ENCODE measurements at places on chromosomes 1 and 21.
A peak's percentile ranks its signal among the peaks of the same experiment; 100 is the strongest.

- no peak for DNase-seq
These were observed 38.7 kb downstream of the MIA3 start for GRCh38 chr1:222656391-222657155.

DNA sequence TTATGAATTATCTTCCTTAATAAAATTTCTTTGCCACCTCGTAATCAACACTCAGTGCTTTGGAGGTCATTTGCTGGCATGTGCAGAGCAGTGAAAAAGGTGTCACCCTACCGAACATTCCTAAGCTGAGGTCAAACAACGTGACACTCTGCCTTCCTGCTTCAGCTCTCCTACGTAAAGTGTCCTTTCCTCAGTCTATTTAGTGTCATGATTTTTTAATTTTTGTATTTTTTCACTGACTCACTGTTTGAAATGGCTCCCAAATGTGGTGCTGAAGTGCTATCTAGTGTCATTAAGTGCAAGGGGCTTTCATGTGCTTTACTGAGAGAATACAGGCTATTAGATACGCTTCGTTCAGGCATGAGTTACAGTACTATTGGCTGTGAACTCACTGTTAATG lies 37.0 kb upstream of the ITPKB start:
- DNase-seq: no peak

GRCh38 chr1:188817814-188818213 lies 1659.8 kb downstream of the BRINP3 start:
- no peak for DNase-seq

DNA sequence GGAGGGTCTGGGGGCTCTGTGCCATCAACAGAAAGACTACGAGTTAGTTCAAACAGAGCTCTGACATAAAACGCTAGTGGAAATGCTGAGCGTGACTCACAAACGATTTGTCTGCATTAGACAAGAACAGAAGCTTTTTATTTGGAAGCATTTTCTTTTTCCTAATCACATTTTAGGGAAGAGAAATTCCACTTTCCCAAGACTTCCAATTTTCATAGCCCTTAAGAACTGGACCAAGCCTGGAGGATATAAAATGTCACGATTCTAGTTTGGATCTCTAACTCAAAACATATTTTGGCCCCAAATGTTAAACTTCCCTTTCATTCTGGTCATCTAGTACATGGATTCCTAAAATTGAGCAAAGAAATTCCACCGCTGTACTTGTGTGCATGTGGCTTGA lies 320.0 kb downstream of the PCP4 start:
- DNase-seq: no peak

DNA sequence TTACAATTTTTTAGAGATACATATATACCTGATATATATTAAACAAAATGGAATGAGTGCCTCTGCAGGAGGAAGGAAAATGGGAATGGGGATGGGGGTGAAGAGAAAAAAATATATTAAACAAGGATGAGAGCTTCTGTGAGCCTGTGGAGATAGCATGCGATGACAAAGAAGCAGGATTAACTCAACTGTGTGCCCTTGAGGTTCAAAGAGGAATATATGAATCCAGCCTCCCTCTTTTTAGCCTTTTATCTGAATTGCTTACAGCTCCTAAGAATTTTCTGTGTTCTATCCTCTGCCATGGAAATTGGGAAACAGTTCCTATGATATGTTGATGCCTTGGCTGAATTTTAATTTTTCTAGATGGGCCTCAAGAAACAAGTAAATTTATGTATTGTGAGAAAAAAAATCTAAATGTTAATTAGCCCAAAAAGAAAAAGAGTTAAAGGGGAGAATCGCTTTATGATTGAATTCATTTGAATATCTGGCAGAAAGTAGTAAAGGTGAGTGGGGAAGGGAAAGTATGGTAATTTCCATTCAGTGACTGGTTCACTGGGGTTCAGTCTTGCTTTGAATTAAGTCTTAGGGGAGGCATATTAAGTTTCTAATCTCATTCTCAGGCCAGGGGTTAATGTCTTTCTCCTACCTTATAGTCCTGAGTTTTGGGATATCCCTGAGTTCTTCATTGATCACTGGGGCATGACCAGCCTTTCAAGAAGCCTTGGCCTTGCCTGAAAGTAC lies 106.3 kb upstream of the HMCN1 start:
- no peak for DNase-seq

DNA sequence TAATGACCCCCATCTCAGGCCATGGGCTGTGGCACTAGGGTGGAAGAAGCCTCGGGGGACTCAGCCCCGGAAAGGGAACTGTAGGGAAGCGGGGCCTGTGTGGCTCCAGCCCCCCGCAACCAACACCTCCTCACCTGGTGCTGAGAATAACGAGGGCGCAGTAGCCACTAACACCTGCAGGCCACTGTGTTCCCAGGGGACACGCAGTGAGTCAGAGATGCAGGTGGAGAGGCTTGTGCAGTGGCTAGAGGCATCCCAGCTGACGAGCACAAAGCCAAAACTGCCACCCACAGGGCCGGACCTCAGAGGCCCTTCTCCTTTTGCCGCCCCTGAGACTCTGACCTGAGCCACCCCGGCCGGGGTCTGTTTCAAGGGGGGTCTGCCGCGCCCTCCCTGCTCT lies 33.5 kb upstream of the CCDC27 start:
- DNase-seq: no peak

DNA sequence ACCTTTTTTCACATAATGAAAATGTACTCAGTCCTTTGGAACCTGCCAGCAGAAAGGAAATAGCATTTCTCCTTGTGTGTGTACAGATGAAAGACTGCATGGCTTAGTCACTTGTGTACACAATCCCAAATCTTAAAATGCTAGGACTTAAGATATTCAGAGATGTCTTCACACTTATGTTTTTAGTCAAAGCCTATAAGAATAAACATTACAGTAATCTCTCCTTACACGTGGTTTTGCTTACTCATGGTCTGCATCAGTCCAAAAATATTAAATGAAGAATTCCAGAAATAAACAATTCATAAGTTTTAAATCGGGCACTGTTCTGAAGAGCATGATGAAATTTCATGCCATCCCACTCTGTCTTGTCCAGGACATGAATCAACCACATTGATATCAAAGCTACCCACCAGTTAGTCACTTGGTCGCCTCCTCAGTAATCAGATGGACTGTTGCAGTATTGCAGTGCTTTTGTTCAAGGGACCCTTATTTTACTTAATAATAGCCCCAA lies 75.7 kb upstream of the RRP15 start:
- peak; percentile 82 for DNase-seq

- DNase-seq: no peak
These were observed 12.8 kb downstream of the TNNI3K start for GRCh38 chr1:74247881-74248528.

DNA sequence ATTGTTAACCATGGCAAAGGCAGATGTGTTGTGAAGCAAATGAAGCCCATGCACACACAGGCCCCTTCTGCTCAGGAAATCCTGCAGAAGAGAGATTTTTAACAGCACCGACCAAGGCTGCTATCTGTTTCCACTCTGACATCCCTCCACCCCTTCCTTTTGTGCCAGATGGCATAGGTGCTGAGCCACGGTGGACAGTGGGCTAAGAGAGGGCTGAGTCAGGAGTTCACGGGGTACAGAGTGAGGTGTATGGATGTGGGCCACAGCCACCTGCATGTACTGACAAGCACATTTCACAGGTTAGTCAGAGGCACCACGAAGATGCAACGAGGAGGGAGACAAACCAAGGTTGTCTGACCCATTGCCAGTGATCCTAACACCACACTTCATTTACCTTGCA lies 9.5 kb downstream of the RSPH1 start:
- no peak for DNase-seq

GRCh38 chr1:112504661-112505399 lies 3.9 kb upstream of the WNT2B start:
- no peak for DNase-seq

- peak; percentile 52 for DNase-seq
These were observed 64.0 kb upstream of the KCNK2 start for GRCh38 chr1:215018555-215018954.

GRCh38 chr1:226034482-226034881 lies 28.0 kb upstream of the H3-3A start:
- peak; percentile 100 for DNase-seq

DNA sequence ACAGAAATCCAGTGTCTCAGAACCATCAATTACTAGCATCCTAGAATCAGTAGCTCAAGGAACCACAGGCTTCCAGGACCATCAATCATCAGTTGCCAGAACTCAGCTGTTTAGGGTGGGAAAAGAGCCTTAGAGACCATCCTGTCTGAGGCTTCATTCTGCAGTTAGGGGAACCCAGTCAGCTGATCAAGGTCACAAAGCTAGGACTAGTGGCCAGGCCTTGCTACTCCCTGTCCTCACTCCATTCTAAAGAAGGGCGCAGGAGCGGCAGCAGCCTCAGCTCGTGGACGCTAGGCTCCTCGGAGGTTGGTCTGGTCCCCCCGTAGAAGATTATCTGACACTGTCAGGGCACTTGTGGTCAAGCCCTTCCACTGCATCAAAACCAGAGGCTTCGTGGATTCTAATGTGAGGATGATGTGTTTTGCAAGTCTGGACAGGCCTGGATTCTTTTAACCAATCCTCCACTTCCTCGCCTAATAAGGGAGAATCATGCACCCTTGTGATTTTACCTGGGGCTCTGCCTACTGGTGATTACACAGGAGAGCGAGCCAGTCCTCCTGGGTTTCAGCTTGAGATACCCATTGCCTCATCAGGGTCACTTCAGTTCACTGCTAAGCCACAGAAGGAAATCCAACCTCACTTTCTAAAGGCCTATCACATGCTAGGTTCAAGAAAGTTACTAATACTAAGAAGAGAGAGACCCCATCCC lies 41.7 kb upstream of the IFFO2 start:
- no peak for DNase-seq

- DNase-seq: peak; percentile 88
These were observed 16.1 kb upstream of the LRRC8D start for GRCh38 chr1:89804642-89805237.

- no peak for DNase-seq
These were observed 104.2 kb upstream of the BARHL2 start for GRCh38 chr1:90821152-90821787.

DNA sequence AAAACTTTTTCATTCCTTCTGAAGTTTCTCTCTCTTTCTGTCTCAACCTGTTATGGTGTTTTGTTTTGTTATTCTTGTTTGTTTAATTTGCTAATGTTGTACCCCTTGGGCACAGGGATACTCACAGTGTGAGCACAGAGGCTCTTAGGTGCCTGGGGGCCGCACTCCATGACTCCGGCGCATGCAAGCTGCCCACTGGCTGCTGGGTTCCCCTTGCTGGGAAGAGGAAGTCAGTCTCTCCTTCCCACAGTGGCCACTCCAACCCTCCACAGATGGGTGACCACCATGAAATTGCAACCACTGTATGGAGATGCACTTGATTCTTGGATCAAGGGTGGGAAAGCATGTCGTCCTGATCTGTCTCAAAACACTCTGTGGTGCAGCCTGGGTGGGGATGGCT lies 4.6 kb upstream of the CD1A start:
- DNase-seq: no peak

DNA sequence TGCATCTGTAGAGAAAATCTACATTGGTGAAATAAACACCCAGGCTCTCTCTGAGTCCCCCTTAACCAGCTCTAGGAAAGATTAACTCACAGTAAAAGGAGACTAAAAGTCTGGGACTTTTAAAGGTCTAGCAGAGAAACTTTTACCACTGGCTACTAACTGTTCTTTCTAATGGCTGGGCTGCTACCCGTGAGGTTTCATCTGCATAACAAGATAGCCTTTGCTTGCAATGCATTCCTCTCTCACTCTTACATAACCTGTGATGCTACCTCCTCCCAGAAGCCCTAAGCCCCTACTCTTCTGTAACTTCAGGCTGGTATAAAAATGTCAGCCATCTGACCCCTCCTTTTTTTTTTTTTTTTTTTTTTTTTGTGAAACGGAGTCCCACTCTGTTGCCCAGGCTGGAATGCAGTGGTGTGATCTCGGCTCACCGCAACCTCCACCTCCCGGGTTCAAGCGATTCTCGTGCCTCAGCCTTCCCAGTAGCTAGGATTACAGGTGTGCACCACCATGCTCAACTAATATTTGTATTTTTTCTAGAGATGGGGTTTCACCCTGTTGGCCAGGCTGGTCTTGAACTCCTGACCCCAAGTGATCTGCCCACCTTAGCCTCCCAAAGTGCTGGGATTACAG lies 344.2 kb downstream of the RGS7 start:
- DNase-seq: no peak

DNA sequence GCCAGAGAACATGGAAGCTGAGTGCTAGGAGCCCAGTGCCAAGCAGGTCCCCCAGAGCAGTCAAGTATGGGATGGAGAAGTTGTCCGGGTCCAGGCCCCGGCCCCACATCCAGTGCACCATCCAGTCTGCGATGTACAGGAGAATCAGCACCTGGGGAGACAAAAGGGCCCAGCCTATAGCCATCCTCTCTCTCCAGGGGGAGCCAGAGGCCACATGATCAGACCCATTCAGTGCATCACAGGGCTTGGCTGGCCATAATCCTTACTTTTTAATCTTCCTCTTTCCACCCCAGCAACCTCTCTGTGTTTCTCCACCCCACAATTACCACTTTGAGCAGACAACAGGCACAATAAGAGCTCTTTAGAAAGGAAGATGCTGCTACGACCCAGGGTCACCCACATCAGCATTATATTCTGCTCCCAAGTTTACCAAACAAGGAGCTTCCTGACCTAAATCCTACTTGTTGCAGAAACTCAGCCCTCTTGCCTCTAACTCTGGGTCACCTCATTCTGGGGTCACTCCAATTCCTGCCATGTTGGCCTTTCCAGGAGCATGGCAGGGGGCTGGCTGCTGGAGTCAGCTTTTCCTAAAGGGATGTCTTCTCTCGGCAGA lies 16.4 kb upstream of the RAB29 start:
- DNase-seq: peak; percentile 64

DNA sequence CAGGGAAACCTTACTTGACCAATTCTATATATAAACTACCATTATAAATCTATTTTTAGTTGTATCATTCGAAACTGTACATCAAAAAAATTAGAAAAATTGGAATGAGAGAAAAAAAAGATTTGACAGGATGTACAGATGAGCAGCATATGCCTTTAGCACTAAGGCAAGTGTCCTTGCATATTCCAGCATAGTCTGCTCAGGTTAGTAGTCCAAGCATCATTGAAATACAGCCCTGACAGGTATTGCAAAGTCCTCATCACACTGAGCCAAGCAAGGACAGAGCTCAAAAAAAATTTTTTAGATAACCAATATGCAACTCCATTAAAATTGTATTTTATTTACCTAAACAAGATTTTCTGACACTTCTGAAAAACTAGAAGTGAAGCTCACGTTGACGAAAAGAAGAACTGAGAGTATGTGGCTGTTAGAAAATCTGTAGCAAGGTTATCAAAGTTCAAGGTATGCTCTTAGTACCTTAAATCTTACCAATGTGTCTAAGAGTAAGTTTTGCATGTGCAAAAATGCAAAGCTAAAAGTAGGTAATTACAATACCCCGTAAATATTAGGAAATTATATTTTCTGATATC lies 465.6 kb upstream of the ADGRL4 start:
- no peak for DNase-seq
